ENCODE measurements at places on chromosomes 2 and 18. TPM values are rescaled to one million over a fixed set of nuclear protein-coding genes. Genes with fewer than 3 reads are reported as not detected.

GRCh38 chr2:164710837-164711765, 89.8 kb upstream of the GRB14 start:
- no peak for DNase-seq

DNA sequence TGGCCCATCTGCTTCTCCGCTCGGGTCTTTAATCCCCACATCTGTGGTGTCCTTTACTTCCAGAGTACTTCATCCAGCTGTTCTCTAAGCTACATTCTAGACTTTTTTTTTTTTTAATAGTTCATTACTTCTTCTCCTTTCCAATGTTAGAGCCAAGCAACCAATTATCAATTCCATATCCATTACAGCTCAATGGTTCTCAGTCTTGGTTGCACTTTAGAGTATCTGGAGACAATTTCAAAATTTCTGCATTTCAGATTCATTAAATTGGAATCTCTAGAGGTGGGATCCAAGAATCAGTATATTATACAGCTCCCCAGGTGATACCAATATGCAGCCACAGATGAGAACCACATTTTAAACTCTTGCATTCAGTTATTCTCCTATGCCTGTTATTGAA, 43.9 kb upstream of the ZSWIM2 start:
- no peak for DNase-seq

GRCh38 chr2:105502625-105503334, 103.9 kb upstream of the FHL2 start:
- DNase-seq: no peak

DNA sequence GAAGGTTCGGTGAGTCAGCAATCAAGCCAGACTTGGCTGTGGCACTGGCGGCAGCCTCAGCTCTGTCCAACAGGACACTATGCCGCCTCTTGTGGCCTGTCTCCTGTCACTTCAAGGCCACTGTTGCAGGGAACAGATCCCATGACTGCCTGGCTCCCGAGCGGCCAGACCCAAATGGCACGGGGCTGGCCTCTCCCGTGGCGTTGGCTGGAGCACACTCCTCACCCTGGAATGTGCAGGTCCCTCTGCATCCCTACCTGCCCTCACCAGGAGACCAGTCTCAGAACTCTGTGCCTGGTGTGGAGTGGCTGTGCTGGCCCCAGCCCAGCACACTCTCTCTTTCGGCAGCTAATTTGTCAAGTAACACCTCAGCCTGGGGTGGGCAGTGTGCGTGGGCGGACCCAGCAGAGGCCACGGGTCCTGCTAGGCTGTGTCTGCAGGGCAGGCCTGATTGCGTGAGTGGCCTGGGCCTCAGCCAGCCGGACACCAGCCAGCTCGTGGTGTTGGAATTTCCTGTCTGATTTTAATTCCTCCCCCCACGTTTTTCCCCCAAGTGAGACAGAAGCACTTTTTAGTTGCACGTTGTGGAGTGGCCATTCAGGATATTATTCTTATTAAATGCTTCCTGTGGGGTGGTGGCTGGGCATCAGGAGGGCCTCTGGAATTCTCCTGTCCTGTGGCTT, 179.3 kb downstream of the GLI2 start:
- peak; percentile 95 for DNase-seq

- no peak for DNase-seq
Observed at GRCh38 chr2:215660687-215661086, 224.8 kb upstream of the FN1 start.

GRCh38 chr2:147273628-147274027, 571.2 kb upstream of the ACVR2A start:
- no peak for DNase-seq

DNA sequence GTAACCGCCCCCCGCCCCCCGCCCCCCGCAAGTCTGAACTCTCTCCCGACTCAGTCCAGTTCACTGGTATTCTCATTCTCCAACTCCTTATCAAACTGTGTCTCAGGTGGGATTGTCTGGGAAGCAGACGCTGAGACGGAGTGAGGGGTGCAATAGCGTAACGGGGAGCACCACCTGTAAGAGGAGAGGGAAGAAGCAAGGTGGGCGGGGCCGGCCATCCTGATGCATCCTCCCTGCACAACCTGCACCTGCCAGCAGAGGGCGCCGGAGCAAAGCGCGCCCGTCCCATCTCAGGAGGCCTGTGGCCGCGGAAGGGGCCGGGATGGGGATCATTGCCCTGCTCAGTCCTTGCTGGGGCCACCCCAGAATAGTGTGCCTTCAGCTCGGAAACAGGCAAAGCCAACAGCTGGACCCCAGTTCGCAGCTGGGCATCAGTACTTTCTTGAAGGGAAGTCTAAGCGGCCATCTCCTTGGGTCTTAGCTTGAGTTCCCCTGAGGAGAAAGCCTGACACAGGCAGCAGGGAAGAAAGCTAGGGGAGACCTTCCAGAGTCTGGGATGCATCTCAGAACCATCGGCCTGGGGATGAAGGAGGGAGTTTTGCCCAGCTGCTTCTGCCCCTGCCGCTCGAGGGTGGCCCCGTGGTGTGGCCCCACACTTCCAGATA, 208.0 kb downstream of the TFCP2L1 start:
- no peak for DNase-seq

- no peak for DNase-seq
Observed at GRCh38 chr2:147320146-147320545, 524.7 kb upstream of the ACVR2A start.

DNA sequence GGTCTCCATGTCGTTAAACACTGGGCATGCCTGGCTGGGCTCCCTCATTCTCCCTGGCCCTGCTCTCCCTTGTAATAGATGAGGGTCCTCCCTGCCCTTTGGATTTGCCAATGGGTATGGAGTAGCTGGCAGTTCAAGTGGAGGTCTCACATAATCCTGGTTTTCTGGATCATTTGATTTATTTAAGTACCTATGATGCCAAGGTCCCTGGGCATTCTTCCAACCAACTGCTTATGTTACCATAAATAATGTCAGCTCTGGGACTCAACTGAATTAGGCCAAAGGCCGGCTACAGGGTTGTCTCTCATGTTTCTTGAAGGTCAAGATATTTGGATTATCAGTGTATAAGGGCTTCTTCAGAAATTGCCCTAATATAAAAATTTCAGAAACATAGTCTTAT, 104.9 kb upstream of the LYPD6 start:
- no peak for DNase-seq

- DNase-seq: no peak
Observed at GRCh38 chr2:88903749-88904353, 212.4 kb downstream of the RPIA start.

GRCh38 chr2:111053266-111053665, 67.4 kb upstream of the BCL2L11 start:
- no peak for DNase-seq

- DNase-seq: no peak
Observed at GRCh38 chr2:2333076-2333475, 2.0 kb upstream of the MYT1L start.

DNA sequence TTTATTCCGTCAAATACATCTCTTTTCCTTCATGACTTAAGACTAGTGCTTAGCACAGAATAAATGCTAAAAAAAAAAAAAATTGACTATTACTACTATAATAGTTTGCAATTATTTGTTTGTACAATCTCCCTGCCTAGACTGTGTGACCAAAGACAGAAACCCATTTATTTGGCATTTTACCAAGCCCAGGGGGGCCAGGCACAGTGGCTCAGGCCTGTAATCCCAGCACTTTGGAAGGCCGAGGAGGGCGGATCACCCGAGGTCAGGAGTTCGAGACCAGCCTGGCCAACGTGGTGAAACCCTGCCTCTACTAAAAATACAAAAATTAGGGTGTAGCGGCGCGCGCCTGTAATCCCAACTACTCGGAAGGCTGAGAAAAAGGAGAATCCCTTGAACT, 1.4 kb downstream of the ASB3 start:
- no peak for DNase-seq

DNA sequence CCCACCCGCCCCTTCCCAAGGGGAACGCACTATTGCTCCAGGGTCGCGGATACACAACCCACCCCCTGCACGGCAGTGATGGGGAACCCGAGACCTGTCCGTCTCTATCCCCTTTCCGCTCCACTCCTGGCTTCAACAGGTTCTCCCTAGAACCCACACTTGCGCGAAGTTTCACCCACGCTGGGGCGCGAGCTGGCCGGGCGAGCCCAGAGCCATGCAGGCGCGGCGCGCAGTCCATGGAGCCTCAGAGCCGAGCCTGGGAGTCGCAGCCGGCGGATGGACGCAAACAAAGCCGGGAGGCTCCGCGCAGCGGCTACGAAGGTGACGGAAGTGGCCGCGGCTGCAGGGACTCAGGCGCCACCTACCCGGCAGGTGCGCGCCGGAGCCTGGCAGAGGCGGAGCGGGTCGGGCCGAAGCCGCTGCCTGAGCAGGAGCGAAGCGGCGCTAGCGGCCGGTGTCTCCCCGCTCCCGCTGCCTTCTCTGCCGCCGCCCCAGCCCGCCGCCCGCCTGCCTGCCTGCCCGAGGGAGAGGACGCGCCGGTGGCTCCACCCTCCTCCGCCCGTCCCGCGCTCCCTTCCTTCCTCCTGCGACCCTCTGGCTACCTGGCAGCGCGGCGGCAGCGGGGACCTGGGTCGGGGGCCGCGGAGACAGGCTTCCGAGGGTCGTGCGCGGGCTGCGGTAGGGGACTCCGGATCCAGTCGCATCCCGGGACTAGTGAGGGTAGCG, 14.0 kb downstream of the ALPG start:
- peak; percentile 41 for DNase-seq

DNA sequence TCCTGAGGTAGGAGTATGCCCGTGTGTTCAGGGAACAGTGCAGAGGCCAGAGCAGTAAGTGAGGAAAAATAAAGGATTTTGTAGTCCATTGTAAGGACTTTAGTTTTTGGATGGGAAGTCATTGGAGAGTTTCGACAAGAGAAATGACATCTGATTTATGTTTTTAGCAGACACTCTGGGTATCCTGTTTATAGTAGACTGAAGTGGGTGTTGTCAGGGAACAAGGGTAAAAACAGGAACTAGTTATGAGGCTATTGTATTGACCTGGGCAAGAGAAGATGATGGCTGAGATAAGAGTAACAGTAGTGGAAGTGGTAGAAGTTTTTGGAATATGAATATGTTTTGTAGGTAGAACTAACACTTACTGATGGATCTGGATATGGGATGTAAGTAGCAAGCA, 59.8 kb downstream of the GTF2A1L start:
- DNase-seq: no peak

DNA sequence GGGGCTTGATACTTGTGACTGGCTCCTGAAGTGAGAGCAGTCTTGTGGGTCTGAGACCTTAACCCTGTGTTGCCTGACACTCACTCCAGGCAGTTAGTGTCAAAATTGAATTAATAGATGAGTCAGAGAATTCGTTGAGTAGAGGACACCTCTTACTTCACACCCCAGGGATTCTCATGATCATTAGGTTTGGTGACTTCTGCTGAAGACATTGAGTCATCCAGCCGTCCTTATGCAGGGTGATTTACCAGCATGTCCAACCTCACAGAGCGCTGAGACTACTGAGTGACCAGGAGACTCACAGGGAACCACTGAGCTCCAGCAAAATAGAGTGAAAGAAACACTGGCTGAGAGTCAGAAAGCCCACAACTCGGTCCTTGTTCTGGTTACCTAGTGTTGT, 36.0 kb upstream of the EVA1A start:
- no peak for DNase-seq

DNA sequence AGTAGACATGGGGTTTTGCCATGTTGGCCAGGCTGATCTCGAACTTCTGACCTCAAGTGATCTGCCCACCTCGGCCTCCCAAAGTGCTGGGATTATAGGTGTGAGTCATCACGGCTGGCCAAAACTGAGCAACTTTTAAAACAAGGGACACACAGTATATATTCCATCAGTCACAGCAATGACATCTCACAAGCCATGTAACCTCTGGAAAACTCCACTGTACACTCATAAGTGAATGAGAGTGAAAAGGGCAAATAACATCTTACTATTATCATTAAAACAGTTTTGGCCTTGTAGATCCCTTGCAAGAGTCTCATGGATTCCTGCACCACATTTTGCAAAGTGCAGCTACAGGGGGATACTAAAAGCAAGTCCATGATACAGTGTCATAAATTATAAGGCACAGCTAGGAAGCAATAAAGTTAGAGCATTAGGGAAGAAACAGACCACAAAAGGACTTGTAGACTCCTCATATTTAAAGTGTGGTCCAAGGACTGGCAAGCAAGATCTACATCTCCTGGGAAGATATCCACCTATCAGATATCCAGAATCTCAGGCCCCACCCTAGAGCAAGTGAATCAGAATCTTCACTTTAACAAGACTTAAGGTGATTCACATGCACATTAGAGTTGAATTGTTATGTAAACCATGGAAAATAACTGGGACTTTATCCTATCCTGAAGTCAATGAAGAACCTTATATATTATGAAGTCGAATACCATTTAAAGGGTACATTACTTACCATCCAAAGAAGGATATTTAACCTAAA, 5.7 kb downstream of the SMC6 start:
- DNase-seq: no peak

GRCh38 chr18:9096007-9096371, 6.5 kb upstream of the NDUFV2 start:
- DNase-seq: no peak

GRCh38 chr18:35371412-35372195, 5.5 kb downstream of the ZNF396 start:
- DNase-seq: no peak

GRCh38 chr18:31500051-31500688, 2.2 kb downstream of the DSG2 start:
- no peak for DNase-seq

GRCh38 chr2:6202756-6203155, 510.6 kb downstream of the SOX11 start:
- no peak for DNase-seq

GRCh38 chr2:71666094-71666474, 212.7 kb downstream of the DYSF start:
- no peak for DNase-seq

GRCh38 chr2:235952714-235953113, 215.5 kb downstream of the GBX2 start:
- no peak for DNase-seq

GRCh38 chr18:37539236-37539635, 26.4 kb downstream of the CELF4 start:
- DNase-seq: no peak

- no peak for DNase-seq
Observed at GRCh38 chr2:45438872-45439665, 172.0 kb downstream of the SRBD1 start.

- DNase-seq: no peak
Observed at GRCh38 chr2:202114291-202114690, 41.2 kb downstream of the KIAA2012 start.

DNA sequence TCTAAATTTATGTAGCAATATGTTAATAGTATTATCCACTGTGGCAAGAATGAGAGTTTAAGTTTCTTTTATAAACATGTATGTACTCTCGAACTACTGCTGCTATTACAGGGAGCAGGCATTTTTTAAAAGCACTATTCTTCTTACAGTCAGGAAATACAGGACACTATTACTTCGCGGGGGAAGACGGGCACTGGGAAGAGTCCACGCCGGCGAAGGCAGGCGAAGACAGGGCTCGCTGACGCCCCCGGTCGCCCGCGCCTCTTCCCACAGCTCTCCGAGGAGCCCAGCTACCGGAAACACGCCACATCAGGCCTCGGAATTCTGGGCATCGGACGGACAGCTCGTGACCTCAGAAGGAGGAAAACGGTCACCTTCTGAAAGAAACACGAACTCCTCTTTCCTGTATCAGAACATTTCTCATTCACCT, 90.2 kb downstream of the FAM161A start:
- peak; percentile 43 for DNase-seq

KIF3C gene
- 11.9 TPM for total RNA-seq

SPDYA gene
- total RNA-seq: 0.32 TPM

GPR155 gene
- 1.8 TPM for total RNA-seq

SERPINB13 gene
- total RNA-seq: not detected

IRS1 gene
- total RNA-seq: 18.6 TPM

FOXD4L1 gene
- total RNA-seq: not detected

PKDCC gene
- 210 TPM for total RNA-seq

MREG gene
- total RNA-seq: not detected

OSR1 gene
- total RNA-seq: 66.7 TPM

REG1B gene
- not detected for total RNA-seq

SIX3 gene
- total RNA-seq: not detected

IL1R1 gene
- 132 TPM for total RNA-seq

Data from ascending aorta (tissue), 2 donors.